ENCODE measurements at places on chromosomes 6 and 20.

- DNase-seq, result no peak
These were observed 11.6 kb downstream of the AURKA start for GRCh38 chr20:56380375-56380774.

GRCh38 chr6:56730663-56731529 lies 88.2 kb upstream of the DST start:
- no peak for DNase-seq

GRCh38 chr6:22363714-22364239 lies 66.9 kb upstream of the PRL start:
- DNase-seq, result no peak

- DNase-seq, result no peak
These were observed 13.8 kb downstream of the FOXQ1 start for GRCh38 chr6:1325461-1326309.

GRCh38 chr6:10599046-10599445 lies 77.9 kb downstream of the GCNT2 start:
- no peak for DNase-seq

DNA sequence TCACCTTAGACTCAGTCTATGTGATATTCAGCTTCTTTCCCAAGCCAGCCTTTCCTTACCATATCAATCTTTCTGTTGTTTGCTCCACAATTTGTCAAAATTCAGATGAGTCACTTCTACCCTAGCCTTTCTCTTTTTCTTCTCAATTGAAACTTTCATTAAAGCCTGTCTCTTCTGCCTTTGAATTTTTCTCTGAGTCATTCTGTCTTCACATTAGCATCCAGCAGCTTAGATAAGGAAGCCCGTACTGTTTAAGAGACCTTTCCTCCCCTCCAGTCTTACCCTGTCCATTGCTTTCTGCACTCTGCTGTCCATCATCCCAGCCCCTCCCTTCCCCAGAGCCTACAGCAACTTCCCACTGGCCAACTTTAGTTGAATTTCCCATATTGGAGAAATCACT lies 34.9 kb upstream of the RALGAPA2 start:
- no peak for DNase-seq

- DNase-seq, result no peak
These were observed 60.1 kb downstream of the RPRD1B start for GRCh38 chr20:38093641-38094077.

DNA sequence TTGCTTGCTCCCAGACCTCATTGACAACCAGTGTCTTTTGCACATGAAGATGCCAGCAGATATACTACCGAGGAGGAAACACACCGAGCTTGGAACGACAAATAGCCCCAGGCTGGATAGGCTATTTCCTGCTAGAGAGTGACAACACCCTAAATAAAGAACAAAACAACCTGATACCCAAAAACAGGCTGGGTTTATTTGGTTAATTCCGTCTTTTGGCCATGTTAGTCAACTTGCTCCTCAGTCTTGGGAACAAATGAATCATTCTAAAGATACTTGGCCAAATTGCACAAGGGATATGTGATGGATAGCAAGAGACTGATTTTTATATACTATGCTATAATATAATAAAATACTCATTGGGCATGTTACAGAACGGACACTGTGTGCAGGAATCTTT lies 11.5 kb upstream of the MUC22 start:
- no peak for DNase-seq
